Naive thymus-derived CD4-positive, alpha-beta T cell (primary cell): ENCODE measurements at places on chromosomes 6 and 20.

- DNase-seq: peak; percentile 5
Measured at GRCh38 chr6:148250975-148251685, 91.5 kb upstream of the SASH1 start.

GRCh38 chr20:23136893-23137745, 51.0 kb upstream of the CD93 start:
- DNase-seq: no peak

DNA sequence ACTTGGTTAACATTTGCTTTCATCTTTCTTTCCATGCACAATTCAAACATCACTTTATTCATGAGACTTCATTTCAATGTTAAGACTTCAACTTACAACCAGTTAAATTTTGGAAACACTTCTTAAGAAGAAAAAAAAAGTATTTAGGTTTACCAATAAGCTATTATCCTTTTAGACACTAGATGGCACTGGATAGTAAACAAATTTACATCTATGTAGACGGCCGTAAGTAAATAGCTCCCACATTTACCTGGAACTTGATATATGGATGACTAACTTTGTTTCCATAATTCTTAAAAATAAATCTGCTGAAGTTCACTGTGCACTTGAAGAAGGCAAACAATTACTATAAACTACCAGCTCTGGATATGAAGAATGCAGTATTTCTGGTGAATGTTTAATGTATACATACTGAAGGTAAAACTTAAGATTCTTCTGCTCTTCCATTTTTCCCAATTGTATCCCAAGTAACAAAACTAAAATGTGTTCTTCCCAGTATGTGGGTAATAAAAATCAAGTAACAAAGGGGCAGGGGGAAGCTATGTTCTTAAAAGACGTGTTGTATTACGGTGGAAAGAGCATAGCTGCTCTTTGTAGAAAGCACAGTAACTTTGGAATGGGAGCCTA, 130.6 kb upstream of the C6orf118 start:
- no peak for DNase-seq

GRCh38 chr20:20292472-20292871, 75.4 kb upstream of the INSM1 start:
- DNase-seq: no peak

GRCh38 chr6:114452785-114453401, 110.1 kb upstream of the HS3ST5 start:
- DNase-seq: no peak

DNA sequence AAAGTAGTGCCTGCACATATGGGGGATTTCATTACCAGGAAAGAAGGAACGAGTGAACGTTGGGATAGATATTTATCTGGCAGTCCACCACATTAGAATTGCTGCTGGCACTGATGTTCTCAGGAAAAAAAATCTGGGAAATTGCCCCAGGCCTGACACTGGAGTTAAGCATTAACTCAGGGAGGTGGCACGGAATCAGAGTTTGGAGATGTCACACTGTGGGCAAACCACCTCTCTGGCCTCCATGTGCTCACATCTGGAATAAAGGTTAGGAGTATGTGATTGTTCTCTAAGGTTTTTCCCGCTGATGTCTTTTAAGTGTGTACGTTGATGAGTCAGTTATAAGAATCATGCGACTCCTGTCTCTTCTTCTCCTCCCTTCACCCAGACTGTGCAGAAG, 7.9 kb downstream of the TGM3 start:
- no peak for DNase-seq

DNA sequence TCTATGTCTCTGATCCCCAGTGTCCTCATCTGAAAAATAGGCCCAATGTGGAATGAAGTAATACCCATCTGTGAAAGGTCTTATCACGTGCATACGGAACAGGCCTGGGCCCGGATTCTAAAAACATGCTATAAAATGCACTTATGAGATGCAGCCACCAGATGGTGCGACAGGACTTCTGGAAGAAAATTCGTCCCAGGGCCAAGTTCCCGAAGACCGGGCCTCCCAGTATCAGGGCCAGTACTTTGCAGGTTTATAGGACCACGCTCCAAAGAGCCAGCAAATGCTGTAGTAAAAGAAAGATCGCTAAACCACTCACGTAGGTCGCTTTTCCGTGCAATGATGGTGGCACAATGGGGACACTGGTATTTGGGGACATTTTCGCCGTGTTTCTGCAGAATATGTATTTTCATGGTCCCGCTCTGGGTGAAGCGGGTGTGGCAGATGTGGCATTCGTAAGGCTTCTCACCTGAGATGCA, 10.6 kb downstream of the CTCFL start:
- DNase-seq: peak; percentile 21

DNA sequence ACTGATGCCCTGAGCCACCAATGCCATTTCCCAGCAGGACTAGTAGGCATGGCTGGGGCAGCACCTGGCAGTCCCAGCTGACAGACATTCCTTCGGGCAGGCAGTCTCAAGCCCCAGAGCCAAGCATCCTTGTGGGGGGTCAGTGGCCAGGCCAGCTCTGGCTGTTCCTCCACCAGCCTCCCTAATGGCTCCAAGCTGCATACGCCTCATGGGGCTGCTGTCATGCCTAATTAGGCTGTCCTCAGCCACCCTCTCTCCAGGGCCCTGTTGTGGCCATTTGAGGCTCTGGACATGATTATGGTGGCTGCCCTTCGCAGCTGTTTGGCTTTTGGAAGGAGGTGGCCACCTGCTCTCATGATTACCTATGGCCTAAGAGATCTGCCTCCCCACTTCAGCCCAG, 79.4 kb downstream of the DLGAP4 start:
- no peak for DNase-seq

GRCh38 chr6:163943607-163944385, 529.3 kb downstream of the QKI start:
- DNase-seq: no peak

- DNase-seq: no peak
Measured at GRCh38 chr20:50113420-50114224, 672 bp upstream of the UBE2V1 start.

DNA sequence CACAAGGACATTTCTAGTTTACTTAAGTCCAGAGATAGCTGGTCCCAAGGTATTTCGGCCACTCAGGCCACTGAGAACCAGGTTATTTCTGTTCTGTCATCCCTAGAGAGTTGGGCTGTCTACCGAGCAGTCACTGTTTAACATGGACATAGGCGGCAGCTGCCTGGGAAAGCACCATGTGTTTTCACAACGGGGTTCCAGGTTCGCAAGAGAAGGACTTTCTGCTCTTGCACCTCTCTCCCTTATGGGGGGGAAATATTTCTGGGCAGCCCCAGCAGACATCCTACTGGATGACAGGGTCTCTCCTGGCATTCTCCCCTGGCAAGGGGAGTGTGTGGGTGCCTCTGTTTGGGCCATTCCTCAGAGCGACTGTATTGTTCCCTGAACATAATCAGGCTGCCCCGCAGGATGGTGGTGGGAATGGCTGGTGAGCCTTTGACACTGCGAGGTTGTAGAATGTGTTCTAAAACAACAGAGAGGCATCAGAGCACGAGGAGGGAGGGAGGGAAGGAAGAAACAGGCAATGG, 64.4 kb upstream of the DUSP22 start:
- no peak for DNase-seq

GRCh38 chr20:42556575-42556974, 633.1 kb downstream of the PTPRT start:
- no peak for DNase-seq

- DNase-seq: no peak
Measured at GRCh38 chr6:163137398-163137881, 277.1 kb upstream of the QKI start.

DNA sequence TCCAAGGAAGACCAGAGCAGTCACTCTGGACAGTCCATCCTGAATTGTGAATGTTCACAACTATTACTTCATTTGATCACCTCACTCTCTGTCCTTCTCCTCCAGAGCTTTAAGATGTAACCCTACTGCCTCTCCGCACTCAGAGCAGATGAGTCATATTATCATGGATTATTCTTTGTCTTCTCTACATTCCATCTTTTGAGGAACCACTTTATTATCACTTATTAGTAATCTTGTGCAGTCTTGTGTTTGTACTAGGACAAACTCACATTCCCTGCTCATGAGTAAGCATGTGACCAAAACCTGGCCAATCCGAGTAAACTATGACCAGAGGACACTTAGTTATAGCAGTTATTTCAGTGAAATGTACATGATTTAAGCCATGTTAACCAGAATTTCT, 401.5 kb upstream of the ADGRB3 start:
- DNase-seq: no peak

- DNase-seq: no peak
Measured at GRCh38 chr6:145260484-145261175, 474.7 kb downstream of the EPM2A start.

- no peak for DNase-seq
Measured at GRCh38 chr6:17393892-17394631, 667 bp downstream of the CAP2 start.

GRCh38 chr6:34295721-34296120, 46.9 kb upstream of the SMIM29 start:
- no peak for DNase-seq

DNA sequence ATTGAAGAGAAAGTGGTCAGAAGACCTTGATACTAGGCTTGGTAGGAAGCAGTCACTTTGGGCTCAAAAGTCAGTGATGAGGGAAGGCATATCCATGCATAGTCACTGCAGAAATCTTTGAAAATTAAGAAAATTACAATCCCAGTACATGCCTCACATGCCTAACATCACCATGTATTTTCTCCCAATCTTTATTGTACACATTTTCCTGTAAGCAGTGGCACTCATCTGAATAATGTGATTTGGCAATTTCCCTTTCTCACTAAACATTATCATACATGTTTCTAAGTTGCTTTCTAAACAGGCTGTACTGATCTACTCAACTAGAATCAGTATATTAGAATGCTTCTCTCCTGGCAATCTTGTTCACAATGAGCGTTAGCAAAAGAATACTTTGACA, 280.7 kb upstream of the SUPT3H start:
- DNase-seq: no peak

DNA sequence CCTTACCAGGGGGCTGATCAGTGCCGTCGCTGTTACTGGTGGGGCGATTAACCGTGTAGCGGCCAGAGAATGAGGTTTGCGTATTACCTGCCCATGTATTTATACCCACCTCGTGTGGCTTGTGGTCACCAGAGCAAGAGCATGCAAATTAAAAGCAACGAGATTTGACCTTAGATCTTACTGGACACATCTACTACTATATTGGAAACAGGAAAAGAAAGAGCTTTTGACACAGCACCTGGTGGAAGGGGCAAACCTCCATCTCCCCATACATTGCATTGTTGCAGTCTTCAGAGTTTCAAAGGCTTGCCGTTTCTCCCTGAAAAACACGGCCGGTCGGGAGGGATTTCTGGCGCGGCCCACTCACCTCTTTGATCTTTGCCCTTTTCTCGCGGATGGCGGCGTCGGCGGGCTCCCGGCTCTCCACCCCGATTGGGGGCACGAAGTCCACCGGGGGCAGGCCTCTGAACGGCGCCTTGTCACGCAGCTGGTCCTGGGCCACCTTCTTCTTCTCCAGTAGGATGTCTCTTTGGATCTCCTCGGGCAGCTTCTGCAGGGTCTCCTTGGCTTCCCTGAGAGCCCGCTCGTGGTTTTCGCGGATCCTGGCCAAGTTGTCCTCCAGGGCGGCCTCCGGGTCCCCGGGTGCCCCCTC, 1.3 kb downstream of the MAN1A1 start:
- DNase-seq: peak; percentile 27

GRCh38 chr6:124053315-124053714, 249.7 kb downstream of the NKAIN2 start:
- no peak for DNase-seq

- DNase-seq: no peak
Measured at GRCh38 chr6:152351110-152351509, 286.1 kb downstream of the SYNE1 start.

DNA sequence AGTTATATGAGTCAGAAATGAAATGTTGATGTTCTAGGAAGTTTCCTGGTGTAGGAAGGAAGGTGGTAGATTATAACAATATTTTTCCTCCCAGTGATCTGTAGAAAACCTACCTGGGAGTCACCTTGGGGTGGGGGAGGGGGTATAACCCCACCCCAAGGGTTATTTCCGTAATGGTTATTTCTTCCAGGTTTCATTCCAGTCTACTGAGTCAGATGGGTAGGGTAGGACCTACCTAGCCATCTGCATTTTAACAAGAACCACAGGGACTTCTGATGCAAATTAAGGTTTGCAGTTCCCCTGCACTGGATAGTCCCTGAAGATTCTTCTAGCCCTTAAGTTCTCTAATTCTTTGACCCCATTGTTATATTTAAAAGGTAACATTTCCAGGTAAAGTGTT, 88.9 kb downstream of the ARMC2 start:
- no peak for DNase-seq

DNA sequence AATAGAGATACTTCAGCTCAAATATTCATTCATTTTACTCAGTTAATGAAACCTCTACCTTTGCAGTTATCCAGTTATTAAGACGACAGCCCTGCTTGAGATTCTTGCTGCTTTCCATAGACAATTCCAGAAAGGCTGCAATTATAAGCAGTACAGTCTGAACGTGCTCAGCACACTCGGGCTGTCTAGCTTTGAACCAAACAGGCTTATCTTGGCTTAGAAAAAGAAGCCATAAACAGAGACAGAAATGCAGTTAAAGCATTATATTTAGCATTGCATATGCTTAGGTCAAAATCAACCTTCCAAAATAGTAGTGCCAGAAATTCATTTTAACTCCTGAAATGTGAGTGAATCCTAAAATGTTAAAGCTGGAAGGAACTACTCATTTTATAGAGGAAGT, 204.1 kb upstream of the KCNQ5 start:
- DNase-seq: no peak

DNA sequence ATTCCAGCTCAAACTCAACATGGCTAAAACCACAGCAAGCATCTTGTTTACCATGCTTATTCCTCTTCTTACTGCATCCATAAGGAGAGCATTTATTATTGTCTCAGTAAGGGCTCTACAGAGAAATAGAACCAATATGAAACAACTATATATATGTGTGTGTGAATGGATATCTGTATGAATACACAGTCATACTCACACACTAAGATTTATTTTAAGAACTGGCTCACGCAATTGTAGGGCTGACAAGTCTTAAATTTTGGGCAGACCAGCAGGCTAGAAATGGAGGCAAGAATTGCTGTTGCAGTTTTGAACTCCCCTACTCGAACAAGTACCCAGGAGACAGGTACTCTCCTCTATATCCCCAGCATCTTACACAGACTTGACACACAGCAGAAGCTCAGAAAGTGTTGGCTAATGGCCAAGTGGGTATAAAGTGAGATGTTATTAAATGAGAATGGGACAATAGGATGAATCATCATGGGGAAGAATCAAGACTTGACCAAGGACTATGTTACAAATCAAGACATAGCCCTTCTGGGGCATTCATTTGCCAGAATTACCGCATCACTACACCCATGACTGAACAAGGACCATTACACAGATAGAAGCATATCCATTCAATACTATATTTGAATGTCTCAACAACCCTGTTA, 13.0 kb downstream of the ZHX3 start:
- no peak for DNase-seq

- no peak for DNase-seq
Measured at GRCh38 chr6:81744131-81744530, 8.3 kb downstream of the TENT5A start.

DNA sequence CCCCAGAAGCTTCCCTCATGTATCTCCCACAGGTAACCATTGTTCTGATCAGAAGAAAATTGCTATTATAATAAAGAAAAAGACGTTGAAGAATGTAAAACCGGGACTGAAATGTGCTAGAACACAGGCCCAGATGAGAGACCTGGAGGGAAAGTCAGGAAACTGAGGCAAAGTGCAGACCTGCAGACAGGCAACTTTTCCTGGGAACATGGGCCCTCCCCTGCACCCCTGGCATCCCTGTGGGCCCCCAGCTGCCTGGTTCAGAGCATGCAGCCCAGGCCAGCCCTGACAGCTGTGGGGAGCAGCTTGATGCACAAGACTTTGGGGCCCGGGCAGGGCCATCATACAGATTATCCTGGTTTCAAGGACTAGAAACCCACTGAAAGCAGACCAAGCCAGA, 212.2 kb downstream of the CDC5L start:
- DNase-seq: no peak

GRCh38 chr6:142174703-142175102, 27.6 kb downstream of the VTA1 start:
- no peak for DNase-seq
